Activated naive CD8-positive, alpha-beta T cell treated with anti-CD3 and anti-CD28 coated beads, Interleukin-2, amount 10 ng/mL, durations not matched to agents 7 days and 5 days (primary cell): ENCODE measurements at places on chromosomes 2 and 18. TPM values are rescaled to one million over a fixed set of nuclear protein-coding genes. Genes with fewer than 3 reads are reported as not detected.

The OR6B2 gene
- not detected for total RNA-seq

The SRD5A2 gene
- total RNA-seq = not detected

The UBXN2A gene
- 11.2 TPM for total RNA-seq

The RNU2-63P gene
- total RNA-seq = 24.3 TPM

The PFN4 gene
- not detected for total RNA-seq

The B3GNT7 gene
- total RNA-seq = 0.37 TPM

The TEKT4 gene
- total RNA-seq = not detected

The CHPF gene
- total RNA-seq = 8.1 TPM

The DYNAP gene
- not detected for total RNA-seq
